Activated CD8-positive, alpha-beta T cell treated with anti-CD3 and anti-CD28 coated beads for 36 hours (primary cell): ENCODE measurements at places on chromosomes 1 and 21. TPM values are rescaled to one million over a fixed set of nuclear protein-coding genes. Genes with fewer than 3 reads are reported as not detected.

DNA sequence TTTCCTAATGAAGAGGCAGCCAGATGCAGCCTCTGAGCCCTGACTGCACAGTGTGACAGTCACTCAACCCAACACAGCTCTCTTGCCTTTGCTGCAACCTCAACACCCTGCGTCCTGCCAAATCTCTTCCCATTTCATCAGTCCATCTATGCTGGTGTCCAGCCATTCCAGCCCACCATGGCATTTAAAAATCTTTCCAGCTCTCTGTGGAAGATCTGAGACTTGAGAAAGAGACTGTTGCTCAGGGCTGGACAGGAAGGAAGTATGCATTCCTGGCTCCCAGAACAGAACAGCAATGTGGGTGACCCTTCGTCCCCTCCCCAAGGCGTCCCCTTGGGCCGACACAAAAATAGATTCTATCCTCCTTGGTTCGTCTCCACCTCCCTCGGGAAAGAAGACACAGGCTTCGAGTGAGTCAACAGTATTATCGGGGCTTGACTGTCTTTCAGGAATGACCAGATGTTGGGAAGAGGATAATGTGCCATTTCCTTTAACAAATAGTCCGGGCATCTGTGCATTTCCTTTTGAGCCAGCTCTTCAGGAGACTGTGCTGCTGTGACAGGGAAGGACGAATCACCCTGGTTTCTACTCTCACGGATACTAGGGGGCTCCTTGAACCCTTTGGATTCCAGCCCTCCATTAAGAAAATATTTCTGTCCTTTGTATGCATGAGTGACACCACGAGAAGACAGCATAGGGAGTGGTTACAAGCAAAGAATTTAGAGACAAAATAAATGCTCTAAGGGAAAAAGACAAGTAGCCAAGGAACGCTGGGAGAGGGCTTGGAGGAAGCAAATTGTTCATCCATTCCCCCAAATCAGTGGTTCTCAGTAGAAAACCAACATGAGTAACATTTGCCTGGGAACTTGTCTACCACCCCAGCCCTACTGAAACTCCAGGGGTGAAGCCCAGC is 111.4 kb upstream of the CDC42BPA start:
- H3K4me3 ChIP-seq: no peak overlapping the region
- no peaks in the 10 kb centered on the region for H3K36me3 ChIP-seq

GRCh38 chr1:15700508-15700907 is 16.4 kb downstream of the PLEKHM2 start:
- no peak overlapping the region for H3K27ac ChIP-seq
- H3K36me3 ChIP-seq: peaks cover 12% of the 10 kb centered on the region
- no peak overlapping the region for H3K4me3 ChIP-seq
- H3K4me1 ChIP-seq: peaks cover 33% of the 10 kb centered on the region

DNA sequence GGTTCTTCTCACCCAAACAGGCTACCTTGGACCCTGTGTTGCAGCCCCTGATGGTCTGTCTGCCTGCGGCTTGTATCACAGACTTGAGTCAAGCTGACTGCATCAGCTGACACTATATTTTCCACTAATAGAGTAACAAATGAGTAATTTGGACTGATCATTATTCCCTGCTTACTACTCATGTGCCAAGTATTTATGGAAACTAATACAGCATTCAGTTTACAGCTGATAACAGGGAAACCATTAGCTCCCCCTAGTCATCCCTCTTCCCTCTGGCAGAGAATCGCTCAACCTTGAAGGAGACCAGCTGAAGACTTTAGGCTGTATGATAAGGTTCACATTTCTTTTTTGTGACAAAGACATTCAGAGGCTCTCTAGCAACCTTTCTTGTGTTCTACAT is 116.6 kb upstream of the SYT6 start:
- H3K4me3 ChIP-seq: no peak overlapping the region
- H3K27ac ChIP-seq: no peak overlapping the region
- H3K36me3 ChIP-seq: no peaks in the 10 kb centered on the region
- H3K27me3 ChIP-seq: peaks cover 3% of the 10 kb centered on the region

GRCh38 chr21:20698585-20698984 is 299.6 kb upstream of the NCAM2 start:
- H3K36me3 ChIP-seq: no peaks in the 10 kb centered on the region
- no peak overlapping the region for H3K4me3 ChIP-seq
- no peaks in the 10 kb centered on the region for H3K4me1 ChIP-seq
- H3K27ac ChIP-seq: no peak overlapping the region
- DNase-seq: no peak
- H3K27me3 ChIP-seq: no peaks in the 10 kb centered on the region

Gene CDC42BPA
- total RNA-seq: 1.8 TPM

GRCh38 chr1:26702680-26703038 is 6.8 kb downstream of the ARID1A start:
- H3K4me1 ChIP-seq: peaks cover 21% of the 10 kb centered on the region
- peaks cover 38% of the 10 kb centered on the region for H3K36me3 ChIP-seq
- H3K27me3 ChIP-seq: no peaks in the 10 kb centered on the region
- H3K27ac ChIP-seq: no peak overlapping the region
- H3K4me3 ChIP-seq: no peak overlapping the region
- peak; percentile 74 for DNase-seq

DNA sequence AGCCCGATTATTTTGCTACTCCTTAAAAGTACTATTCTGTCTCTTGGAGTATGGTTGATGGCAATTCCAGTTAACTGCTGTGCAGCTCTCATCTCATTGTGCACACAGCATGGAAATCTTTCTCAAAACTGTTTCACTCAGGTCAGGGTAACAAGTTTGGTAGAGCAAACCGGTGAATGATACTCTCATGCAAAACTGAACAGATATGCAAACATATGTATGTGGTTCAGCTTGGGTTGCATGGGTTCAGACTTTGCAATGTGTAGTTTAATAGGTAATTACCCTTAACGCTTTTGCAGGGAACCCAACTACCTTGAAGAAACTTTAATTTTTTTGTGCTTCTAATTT is 2.2 kb downstream of the GADD45A start:
- no peaks in the 10 kb centered on the region for H3K27me3 ChIP-seq
- peak overlapping the region; percentile 97 for H3K27ac ChIP-seq
- H3K4me1 ChIP-seq: peaks cover 50% of the 10 kb centered on the region
- peaks cover 38% of the 10 kb centered on the region for H3K36me3 ChIP-seq
- H3K4me3 ChIP-seq: peak overlapping the region; percentile 90
- no peak for DNase-seq

GRCh38 chr1:100010804-100011203 is 41.0 kb downstream of the SLC35A3 start:
- peaks cover 10% of the 10 kb centered on the region for H3K36me3 ChIP-seq
- no peak overlapping the region for H3K4me3 ChIP-seq
- no peak overlapping the region for H3K27ac ChIP-seq
- H3K27me3 ChIP-seq: no peaks in the 10 kb centered on the region

- peak; percentile 86 for DNase-seq
- no peaks in the 10 kb centered on the region for H3K27me3 ChIP-seq
- H3K4me1 ChIP-seq: peaks cover 5% of the 10 kb centered on the region
- H3K36me3 ChIP-seq: peaks cover 5% of the 10 kb centered on the region
These were observed 62.7 kb downstream of the ADARB1 start for GRCh38 chr21:45136927-45137611.

Gene CAPN9
- not detected for total RNA-seq

DNA sequence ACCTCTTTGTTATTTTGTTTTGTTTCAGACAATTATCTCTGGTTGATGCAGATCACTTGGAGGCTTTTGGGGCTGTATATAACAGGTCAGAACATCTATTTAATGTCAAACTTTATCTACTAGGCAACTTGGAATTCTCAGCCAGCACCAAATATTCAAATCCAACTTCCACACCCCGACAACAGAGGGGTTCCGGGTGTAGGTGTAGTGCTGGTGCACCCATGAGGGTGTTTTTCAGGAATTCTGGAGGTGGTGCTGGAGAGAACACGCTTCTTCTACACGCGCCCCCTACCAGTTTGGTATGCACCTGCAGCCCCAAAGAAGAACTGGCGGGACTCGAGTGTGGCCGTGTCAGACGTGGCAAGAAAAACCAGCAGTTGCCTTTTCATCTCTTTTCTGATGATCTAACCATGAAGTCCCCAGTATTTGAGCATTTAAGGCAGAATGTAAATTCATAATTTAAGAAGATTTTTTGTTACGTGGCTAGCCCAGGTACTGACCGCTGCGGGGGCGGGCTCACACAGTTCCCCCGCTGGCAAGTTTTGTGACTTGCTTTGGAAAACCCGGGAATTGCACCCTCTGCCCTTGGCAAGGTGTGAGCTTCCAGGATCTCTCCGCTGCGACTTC is 462 bp upstream of the TLCD4 start:
- peak overlapping the region; percentile 77 for H3K4me3 ChIP-seq
- peak; percentile 69 for DNase-seq
- H3K4me1 ChIP-seq: peaks cover 8% of the 10 kb centered on the region
- no peaks in the 10 kb centered on the region for H3K36me3 ChIP-seq
- H3K27ac ChIP-seq: peak overlapping the region; percentile 68

DNA sequence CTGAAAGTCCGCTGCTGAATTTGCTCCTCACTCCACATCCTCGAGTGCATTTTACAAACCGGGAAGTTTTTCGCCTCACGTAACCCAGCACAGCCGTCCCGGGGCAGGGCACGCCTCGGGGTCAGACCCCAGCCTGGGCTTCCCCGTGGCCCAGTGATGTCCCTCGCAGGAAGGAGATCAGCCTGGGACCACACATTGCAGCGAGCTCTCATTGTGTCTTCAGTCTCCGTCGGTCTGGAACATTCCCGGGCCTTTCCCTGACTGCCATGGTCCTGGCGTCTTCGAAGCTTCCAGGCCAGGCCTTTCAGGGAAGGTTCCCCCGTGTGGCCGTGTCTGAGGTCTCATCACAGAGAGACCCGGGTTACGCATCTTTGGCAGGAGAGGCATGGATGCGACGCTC is 43.5 kb downstream of the MORN1 start:
- H3K27me3 ChIP-seq: no peaks in the 10 kb centered on the region
- H3K36me3 ChIP-seq: no peaks in the 10 kb centered on the region
- H3K4me3 ChIP-seq: no peak overlapping the region
- H3K27ac ChIP-seq: no peak overlapping the region
- no peak for DNase-seq
